ENCODE measurements at places on chromosomes 1 and 21.

DNA sequence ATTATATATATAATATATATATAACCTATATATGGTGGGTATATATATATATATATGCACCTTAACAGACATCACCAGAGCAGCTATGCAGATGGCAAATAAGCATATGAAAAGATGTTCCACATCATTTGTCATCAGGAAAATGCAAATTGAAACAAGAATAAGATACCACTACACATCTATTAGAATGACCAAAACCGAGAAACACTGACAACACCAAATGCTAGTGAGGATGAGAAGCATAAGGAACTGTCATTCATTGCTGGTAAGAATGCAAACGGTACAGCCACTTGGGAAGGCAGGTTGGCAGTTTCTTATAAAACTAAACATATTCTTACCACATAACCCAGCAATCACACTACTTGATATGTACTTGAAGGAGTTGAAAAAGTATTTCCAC lies 219.8 kb upstream of the PRMT6 start:
- DNase-seq, result no peak

DNA sequence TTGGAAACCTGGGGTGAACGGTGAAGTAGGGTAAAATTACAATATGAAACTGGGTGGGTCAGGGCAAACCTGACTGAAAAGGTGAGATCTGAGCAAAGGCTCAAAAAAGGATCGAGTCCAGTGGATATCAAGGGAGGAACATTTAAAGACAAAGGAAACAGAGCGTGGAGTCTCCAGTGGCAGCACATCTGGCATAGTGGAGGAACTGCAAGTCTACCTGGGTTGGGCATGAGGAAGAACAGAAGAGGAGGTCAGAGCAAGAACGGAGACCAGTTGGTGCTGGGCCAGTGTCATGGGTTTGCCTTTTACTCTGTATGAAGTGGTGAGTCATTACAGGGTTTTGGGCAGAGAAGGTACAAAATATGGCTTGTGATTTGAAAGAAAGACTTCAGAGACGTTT lies 163.7 kb downstream of the NTPCR start:
- no peak for DNase-seq

GRCh38 chr1:44696789-44697345 lies 22.4 kb downstream of the ARMH1 start:
- peak; percentile 24 for DNase-seq

- DNase-seq, result peak; percentile 30
Observed at GRCh38 chr1:10755970-10756521, 40.4 kb downstream of the CASZ1 start.

GRCh38 chr1:178521241-178521640 lies 8.3 kb downstream of the TEX35 start:
- DNase-seq, result no peak

GRCh38 chr1:82565546-82565945 lies 764.8 kb downstream of the ADGRL2 start:
- no peak for DNase-seq

DNA sequence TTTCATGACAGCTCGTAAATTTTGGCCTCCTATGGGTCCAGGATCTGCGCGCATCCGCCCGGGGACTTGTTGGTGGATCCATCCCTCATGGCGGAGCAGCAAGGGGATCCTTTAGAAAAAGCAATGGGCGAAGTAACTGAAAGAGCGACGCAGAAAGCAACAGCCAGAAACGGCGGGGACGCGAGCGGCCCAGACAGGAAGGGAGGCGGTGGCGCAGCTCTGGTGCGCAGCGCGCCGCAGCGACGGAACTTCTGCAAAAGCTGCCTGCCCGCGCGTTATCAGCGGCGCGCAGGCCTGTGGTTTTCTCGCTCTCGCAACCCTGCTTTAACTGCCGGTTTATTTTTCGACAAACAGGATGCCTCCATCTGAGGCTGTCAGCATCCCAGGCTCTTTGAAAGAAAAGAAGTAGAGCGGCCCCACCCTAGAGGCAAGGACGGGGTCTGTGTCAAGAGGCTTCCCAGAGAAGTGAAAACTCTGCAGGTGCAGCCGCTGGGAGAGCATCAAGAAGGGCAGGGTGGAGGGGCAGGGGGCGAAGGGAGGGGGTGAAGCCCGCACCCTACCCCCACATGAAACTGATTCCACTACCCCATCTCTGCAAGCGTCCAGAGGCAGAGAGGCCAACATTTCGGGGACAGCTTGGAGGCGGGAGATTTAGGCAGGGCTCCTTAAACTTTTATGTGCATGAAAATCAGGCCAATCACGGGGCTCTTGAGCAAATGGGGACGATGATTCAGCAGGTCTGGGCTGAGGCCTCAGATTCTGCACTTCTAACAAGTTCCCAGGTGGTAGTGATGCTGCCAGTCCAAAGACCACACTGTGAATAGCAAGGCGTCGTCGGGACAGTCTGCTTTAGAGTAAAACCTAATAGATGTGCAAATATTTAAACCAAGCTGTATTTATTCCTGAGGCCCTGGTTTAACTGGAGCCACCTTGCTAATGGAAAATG lies 22.2 kb downstream of the RUNX1 start:
- peak; percentile 73 for DNase-seq

DNA sequence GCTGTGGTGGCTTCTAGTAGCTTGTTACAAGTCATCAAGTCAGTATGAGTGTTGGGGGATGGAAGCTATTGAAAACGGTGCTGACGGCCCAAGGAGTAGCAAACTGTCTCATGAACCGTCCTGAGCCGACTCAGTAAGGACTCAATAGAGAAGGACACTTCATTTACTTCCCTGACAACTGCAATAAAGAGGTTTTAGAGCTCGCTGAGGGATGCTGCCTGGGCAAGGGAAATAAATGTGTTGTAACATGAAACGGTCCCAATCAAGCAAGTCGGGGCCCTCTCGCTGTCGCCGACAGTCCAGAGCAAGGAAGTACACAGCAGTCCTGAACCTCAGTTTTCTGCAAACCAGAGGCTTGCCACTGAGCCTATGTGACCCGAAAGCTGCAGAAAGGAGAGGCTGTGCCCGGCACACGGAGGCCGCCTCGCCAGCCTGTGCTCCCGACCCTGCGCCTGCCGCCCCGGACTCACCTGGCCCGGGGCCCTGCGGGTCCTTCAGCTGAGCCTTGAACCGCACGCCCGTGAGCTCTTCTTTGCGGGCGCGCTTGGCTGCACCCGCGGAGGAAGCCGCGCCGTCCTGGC lies 423 bp downstream of the URB1 start:
- DNase-seq, result no peak
